ENCODE measurements at places on chromosomes 3 and 15.

DNA sequence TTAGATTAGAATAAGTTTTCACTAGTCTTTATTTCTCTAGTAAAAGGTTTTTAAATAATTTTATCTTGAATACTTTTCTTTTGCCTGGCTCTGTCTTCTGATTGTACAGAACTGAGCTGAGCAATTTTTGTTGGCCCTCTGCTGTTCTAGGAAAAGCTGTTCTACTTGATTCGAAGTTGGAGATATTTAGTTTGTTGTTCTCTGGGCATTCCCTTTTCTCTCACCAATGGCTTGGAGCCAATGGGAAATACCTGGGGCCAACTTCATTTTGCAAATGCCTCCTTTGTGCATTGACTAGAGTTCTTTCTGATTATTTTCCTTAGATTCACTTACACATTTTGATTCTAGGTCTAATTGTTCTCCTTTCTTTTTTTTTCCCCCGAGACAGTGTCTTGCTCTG is 16.5 kb downstream of the ABHD5 start:
- DNase-seq: no peak

DNA sequence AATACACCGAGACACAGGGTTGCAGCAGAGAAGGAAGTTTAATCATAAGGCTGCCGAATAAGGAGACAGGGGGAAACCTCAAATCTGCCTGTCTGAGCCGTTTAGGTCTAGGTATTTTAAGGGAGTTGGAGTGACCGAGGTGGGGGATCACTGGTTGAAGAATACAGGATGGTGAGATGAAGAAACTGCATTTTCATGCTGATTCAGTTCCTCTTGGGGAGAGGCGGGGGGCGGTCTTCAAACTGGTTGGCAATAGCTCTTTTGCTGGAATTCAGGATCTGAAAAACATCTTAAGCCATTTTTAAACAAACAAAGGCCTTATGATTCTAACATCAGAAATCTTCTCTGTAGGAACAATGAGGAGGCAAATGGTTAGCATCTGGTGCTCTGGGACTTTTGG is 699.5 kb upstream of the CFAP20DC start:
- no peak for DNase-seq

DNA sequence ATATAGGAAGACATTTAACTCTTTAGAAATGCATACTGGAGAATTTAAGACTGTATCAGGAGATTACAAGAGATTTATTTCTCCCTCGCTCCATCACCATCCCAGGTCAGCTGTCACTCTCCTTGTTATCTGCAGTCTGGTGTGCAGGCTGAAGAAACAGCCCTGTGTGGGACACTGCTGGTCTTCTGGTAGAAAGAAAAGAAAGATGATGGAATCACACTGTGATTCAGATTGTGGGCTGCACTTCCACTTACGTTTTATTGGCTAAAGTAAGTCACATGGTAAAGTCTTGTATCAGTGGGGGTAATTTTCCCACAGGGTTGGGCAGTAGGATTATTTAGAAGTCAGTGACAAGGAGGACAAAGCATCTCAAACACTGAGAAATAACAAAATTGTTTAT is 18.1 kb upstream of the ATP1B3 start:
- no peak for DNase-seq

DNA sequence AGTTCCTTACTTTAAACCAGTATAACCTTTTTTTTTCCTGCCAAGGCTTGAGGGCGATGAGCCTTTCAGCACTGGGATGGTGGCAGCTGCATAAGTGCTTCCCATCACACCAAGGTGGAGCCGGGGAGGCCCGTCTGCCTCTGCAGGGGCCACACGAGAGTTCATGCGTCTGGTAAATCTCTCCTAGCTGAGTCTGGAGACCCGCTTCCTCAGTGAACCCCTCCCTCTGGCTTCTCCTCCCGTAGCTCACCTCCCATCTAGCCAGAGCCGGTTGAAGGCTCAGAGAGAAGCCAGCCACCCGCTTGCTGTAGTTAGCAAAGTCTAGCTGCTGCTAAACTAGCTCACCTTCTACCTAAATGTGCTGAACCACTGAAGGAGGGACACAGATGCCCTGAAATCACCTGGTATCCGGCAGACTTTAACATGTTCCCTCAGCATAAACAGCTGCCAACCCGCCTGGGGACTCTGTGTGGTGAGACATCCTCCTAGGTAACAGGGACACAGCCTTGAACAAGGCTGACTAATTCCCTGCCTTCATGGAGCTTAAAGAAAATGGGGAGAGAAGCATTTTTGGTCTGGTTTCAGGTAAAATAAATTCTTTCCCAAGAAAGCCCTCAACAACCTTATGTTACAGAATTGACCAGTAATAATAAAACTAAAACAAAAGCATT is 42.9 kb downstream of the RLBP1 start:
- DNase-seq: no peak

DNA sequence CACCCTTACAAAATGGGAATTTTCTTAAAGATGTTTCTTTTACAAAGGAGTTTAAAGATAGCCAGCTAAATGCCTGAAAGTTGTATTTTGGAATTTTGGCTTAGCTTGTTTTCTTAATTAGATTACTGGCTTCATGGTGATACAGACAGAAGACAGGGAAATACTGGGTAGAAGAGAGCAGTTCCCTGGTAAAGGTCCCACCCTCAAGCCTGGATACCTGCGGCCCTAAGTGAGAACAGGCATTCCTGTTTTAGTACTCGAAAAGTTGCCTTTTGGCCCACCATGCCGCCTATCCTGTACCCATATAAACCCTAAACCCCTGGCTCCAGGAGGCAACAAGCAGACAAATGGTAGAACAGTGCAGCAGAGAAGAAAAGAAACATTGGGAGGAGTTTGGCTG is 29.4 kb downstream of the SETMAR start:
- DNase-seq: no peak

GRCh38 chr3:169781209-169781855 is 8.1 kb downstream of the MYNN start:
- no peak for DNase-seq

GRCh38 chr3:15616053-15616452 is 14.5 kb downstream of the BTD start:
- DNase-seq: no peak

DNA sequence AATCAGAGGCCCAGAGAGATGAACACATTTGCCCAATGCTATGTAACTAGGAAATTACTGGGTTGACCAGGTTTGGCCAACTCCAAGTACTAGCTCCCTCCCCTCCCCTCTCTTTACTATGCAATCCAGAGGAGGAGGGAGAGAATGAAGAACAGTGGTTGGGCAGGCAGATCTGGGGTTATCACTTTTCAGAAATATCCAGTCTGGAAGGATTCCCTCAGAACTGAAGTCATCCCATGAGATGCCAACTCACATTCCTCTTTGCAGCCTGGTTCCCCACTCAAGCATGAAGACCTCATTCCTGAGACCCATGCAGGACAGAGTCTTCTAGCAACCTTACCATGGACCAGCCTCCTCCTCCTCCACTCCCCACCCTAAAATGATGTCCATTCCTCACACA is 201.1 kb downstream of the TLE3 start:
- no peak for DNase-seq

DNA sequence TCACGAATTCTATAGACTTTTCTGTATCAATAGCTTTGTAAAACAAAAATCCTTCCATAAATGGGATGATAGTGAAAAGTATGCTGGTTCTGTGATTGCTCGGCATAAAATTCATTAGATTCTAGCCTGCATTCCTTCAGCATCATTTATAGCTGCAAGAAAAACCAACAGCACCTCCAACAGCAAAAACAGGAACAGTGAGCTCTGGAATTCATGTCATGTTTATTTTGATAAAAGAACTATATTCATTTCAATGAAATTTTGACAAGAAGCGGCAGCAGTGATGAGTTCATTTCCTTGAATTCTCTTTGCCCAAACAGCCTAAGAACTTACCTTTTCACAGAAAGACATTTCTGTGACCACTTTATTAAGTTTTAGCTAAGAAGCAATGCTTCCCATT is 515.2 kb upstream of the CCDC54 start:
- no peak for DNase-seq

GRCh38 chr15:40500568-40501330 is 30.0 kb downstream of the CHST14 start:
- DNase-seq: no peak

DNA sequence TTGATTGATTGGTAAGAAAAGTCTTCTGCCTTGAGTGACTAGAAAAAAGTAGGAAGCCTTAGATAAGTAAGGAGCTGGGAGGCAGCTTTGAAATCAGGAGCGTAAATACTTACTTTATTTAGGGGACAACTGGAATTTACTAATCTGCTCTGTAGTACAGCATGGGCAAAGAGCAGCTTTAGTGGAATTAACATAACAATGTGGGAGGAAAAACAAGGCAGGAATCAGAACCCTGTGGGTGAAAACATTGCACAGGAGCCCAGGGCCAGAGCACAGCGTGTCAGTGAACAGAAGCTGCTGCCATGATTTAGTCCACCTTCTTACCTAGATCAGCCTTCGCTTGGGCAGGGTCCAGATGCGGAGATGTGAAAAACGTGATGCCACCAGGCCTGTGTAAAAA is 14.6 kb downstream of the FMN1 start:
- DNase-seq: no peak

Data from KG1 (cell line).